ENCODE measurements at places on chromosomes 12 and 14.

- DNase-seq: no peak
Observed at GRCh38 chr14:94044476-94045091, 18.4 kb downstream of the OTUB2 start.

DNA sequence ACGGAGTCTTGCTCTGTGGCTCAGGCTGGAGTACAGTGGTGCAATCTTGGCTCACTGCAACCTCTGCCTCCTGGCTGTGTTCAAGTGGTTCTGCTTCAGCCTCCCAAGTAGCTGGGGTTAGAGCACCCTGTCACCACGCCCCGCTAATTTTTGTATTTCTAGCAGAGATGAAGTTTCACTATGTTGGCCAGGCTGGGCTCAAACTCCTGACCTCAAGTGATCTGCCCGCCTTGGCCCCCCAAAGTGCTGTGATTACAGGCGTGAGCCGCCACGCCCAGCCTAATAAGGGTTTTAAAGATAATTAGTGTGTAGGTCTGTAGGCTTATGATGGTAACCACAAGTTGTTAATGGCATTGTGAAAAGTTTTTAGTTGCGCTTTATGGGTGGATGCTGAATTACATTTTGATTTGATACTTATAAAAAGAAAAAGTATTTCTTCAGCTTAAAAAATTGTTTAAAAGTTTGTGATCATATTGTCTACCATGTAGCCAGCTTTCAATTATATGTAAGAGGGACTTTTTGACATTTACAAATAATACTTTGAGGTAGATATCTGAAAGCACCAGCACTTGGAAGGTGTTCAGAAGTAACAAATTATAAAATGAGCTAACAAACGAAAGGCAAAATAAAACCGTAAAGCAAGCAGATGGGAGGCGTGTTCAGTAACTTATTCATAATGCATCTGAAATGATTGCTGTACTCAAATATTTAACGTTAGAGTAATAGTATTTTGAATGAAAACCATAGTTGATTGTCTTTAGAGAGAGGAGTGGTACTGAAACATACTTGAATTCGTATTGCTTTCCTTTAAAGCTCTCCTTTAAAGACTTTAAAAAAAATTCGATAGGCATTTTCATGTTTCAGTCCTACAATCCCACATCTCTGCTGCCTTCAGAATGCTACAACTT, 37.1 kb downstream of the MDM2 start:
- DNase-seq: no peak

DNA sequence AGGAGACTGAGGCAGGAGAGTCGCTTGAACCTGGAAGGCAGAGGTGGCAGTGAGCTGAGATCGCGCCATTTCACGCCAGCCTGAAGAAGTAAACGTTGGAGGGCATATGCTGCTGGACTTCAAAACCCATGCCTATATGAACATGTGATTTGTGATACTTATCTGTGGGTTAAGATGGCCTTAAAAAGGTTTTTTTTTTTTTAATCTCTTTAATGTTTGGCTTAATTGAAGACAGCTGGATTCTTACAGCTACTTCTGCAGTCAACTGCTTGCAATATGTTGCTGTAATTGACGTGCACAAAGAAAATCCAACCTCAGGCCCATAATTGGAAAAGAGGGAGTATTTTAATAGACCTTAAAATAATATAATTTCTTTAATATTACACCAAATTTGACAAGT, 1.5 kb upstream of the B3GNT4 start:
- DNase-seq: no peak

DNA sequence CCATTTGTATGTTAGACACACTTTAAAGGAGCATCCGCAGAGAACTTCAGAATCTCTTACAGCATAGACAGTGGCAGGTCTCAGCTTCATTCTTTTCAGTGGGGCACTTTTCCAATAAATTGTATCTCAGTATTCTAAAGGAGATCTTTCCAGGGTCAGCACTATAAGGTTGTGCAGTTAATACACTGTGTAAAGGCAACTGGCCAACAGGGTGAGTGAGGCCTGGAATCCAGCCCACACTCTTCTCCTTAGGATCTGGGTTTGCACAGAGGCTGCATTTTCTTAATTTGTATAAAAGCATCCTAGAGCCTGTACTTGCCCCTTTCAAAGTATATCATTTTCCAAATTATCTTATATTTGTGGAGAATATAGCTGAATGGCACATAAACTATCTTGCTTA, 94.2 kb downstream of the MYF5 start:
- DNase-seq: no peak

GRCh38 chr12:123054371-123054770, 73.9 kb downstream of the ARL6IP4 start:
- no peak for DNase-seq

Data from stimulated activated CD4-positive, alpha-beta T cell treated with anti-CD3 and anti-CD28 coated beads, Interleukin-2, amount 100 ng/mL, for 24 hours (primary cell).